Stimulated activated CD8-positive, alpha-beta memory T cell treated with anti-CD3 and anti-CD28 coated beads, Interleukin-7, amount 100 ng/mL, for 1 hour (primary cell): ENCODE measurements at places on chromosomes 12 and 14.

DNA sequence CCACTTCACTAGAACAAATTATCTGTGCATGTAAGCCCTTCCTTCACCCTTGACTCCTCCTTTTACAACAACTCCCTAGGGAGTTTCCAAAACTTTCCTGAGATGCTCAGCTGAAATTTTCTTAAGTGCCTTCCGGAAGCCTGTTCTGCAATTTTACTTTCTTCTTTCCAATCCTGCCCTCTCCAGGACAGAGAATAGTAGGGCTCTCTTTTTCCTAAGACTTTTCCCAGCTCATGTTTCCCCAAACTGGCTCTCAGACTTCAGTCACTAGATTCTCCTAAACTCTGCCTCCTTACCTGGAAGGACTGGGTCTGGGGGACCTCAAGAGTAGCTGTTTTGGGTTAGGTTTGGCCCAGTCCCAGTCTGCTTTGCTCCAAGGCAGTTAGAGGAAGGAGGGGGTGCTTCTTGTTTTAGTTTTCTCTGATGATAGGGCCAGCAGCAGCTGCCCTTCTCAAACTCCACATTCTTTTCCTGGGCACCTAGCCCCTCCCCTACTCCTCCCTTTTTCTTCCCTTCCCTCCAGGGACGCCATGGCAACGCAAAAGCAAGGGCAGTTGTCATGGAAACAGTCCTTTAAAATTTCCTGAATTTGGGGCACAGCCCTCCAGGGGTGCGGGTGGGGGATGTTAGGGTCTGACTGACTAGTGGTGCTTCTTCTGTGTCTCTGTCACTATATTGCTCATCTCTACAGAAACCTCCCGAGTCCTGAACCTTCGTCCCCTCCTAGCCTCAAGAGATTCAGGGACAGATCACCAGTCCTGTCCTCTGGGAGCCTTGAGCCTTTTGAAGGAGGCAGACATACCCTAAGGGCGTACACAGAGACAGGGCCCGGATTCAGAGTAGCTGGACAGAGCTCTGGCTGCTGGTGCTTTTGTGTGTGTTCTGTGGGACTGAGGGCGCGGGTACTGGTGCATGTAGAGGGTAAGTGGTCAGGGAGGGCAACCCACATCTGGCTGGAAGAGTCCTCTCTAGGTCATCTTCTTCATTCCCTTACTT, 17.0 kb downstream of the PPP1R1A start:
- no peak for DNase-seq

GRCh38 chr14:67850066-67850830, 30.7 kb downstream of the RAD51B start:
- DNase-seq = no peak

DNA sequence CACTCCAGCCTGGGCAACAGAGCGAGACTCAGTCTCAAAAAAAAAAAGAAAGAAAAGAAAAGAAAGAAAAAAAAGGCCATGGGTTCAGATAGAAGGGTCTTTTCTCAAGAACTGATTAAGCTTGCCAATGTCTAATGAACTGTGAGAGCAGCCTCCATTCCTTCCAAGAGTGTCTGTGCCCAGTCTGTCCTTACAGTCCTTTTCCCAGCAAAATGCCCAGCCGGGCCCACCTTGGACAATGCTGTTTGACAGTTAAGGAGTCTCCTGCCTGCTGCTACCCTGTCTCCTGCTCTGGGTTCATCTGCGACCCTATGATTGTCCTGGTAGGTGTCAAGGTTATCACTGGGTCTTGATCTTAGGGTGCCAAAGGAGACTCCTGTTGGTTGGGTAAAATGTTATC, 21.4 kb downstream of the SYNE3 start:
- DNase-seq = no peak

DNA sequence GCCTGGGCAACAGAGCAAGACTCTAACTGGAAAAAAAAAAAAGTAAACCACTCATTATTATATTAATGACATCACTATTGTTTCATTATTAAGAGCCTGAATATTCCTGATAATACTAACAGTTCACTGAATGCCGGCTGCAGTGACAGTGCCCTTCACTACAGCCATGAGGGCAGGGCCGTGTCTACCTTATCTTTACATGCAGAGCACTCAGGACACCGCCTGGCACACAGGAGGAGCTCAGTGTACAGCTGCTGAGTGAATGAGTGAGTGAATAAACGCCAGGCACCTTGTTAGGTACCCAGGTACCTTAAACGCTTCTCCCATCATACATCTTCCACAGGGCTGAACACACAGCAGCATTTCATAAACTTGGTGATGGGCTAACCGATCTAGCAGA, 23.2 kb downstream of the ZFYVE1 start:
- DNase-seq = no peak

GRCh38 chr14:36939265-36939664, 233.1 kb downstream of the SLC25A21 start:
- no peak for DNase-seq

GRCh38 chr12:28425526-28425925, 235.3 kb downstream of the CCDC91 start:
- no peak for DNase-seq

DNA sequence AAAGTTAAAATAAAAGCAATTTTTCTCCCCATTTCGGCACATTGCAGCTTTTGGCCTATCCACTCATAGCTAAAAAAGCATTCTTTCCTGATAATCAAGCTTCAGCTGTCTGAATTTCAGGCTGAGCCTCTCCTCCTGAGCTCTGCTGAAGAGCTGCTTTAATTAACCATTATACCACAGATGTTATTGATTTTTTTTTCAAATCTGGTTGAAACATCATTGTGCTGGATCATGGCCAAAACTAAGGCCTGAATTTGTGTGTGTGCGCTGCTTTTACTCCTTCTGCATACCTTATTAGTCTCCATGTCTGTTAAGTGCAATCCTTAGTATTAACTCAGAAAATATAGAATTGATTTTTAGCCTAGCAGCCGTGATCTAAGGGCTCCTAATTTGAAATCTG, 52.3 kb downstream of the MBIP start:
- DNase-seq = no peak

DNA sequence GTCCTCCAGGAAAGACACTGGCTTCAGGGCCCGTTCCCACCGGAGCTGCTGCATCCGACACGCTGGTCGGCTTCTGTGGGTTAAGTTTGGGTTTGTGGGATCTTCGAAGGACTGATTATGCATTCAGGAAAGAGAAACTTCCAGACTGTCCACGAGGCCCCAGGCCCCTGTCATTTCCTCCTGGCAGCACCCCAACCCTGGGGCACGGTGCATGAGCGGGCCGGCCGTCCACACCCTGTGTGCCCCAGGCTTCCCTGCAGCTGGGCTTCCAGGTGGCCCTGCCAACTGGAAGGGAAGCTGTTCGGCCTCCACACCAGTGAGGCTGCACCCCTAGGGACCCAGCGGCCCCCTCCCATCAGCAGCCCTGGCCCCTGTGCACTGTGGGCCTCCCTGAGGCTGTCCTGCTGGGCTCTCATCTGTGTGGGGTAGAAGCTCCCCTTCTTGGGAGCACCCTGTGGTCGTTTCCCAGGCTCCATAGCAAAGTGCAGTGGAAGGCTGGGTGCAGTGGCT, 9.3 kb upstream of the FBRSL1 start:
- DNase-seq = no peak

- DNase-seq = no peak
Observed at GRCh38 chr14:60653701-60654161, 4.5 kb upstream of the SIX1 start.

GRCh38 chr14:22540811-22541360, 48.1 kb downstream of the DAD1 start:
- DNase-seq = no peak

- no peak for DNase-seq
Observed at GRCh38 chr12:96571101-96571862, 81.9 kb downstream of the CFAP54 start.

- DNase-seq = no peak
Observed at GRCh38 chr14:60064491-60065072, 27.1 kb upstream of the PCNX4 start.

DNA sequence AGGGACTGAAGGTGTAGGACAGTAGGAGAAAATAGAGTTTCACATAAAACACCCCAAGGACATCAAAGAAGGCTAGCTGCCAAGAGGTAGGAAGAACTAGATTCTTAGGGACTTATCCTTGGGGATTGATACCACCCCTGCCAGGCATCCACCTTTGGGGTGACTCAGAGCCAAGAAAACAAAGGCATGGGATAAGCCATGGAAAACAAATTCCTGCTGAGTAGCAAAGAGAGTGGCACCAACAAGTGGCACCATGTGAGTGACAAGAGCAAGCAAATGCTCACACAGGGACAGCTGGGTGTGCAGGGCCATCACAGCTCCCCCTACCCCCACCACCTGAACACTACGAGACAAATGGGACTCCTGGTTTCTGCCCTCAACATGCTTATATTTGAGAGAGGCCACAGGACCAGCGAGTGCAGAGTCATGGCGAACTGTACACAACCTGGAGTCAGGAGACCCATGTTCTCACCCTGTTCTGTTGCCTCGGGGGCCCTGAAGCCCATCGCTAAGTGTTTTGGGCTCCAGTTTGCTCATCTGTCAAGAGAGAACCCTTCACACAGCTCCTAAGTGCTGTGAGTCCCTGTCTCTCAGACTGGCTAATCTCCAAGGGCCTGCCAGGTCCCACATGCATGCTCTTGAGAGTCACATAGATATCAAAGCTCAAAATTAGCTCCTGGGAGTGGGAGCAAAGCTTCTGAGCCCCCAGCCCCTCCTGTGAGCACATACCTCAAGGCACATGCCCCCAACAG, 91.9 kb downstream of the DPF3 start:
- no peak for DNase-seq

- no peak for DNase-seq
Observed at GRCh38 chr14:39369029-39369428, 63.2 kb downstream of the FBXO33 start.

- no peak for DNase-seq
Observed at GRCh38 chr12:52647601-52648000, 4.4 kb downstream of the KRT2 start.

DNA sequence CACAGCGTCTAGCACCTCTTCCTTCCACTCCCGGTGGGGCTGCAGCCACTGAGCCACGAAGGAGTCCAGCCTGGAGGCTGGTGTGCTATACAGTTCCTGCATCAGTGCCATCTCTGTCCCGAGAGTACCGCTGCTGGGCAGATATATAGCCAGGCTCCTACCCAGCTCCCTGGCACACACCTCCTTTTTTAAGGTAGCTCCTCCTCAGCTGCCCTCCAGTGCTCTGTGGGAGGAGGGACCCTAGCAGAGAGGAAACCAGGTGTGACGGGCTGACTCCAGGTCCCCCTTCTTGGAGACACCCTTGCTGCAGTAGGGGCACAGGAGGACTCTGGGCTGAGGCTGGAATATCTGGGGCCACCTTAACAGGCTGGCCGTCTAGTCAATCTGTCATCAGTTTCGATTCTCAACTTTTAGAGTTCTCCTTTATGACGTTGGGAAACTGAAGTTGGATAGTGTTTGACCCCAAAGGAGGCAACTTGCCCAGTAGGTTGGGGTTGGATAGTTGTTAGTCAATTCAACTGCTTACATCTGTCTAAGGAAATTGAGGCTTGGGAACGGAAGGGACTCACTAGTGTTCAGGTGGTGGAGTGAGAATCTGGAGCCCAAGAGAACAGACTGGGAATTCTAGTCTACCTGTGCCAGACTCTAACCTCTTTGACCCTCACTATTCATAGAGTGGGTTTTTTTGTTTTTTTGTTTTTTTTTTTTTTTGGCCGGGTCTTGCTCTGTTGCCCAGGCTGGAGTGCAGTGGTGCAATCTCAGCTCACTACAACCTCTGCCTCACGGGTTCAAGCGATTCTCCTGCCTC, at the start of gene OASL:
TSS of gene OASL (minus strand) at position 386 of the 808 bp plus-strand sequence. CDS start at position 111, 275 bp downstream.
- DNase-seq = peak; percentile 61

- no peak for DNase-seq
Observed at GRCh38 chr14:80615831-80616230, 325.7 kb downstream of the CEP128 start.

DNA sequence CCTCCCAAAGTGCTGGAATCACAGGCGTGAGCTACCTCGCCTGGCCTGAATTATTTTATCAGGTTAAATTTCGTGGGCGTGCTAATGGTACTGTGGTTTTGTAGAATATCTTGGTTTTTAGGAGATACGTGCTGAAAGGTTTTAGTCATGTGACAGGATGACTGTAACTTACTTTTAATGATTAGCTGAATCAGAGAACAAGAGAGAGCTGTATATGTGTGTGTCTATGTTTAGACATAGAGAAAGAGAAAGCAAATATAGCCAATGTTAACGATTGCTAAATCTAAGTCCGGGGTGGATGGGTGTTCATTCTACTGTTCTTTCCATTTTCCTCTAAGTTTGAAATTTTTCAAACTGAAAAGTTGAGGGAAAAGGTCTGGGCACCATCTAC, 9.2 kb upstream of the PNMA1 start:
- no peak for DNase-seq

- DNase-seq = no peak
Observed at GRCh38 chr14:101719708-101720107, 41.8 kb upstream of the PPP2R5C start.

DNA sequence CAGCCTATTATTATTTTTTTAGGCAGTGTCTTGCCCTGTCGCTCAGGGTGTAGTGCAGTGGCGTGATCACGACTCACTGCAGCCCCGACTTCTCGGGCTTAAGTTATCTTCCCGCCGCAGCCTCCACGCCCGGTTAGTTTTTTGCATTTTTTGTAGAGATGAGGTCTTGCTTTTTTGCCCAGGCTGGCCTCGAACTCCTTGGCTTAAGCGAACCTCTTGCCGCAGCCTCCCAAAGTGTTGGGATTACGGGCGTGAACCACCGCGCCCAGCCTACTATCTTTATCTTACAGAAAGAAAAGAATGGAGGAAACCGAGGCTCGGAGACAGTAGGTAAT, 507 bp upstream of the PTPN11 start:
- no peak for DNase-seq
